ENCODE measurements at places on chromosomes 3 and 15. TPM values are rescaled to one million over a fixed set of nuclear protein-coding genes. Genes with fewer than 3 reads are reported as not detected.

DNA sequence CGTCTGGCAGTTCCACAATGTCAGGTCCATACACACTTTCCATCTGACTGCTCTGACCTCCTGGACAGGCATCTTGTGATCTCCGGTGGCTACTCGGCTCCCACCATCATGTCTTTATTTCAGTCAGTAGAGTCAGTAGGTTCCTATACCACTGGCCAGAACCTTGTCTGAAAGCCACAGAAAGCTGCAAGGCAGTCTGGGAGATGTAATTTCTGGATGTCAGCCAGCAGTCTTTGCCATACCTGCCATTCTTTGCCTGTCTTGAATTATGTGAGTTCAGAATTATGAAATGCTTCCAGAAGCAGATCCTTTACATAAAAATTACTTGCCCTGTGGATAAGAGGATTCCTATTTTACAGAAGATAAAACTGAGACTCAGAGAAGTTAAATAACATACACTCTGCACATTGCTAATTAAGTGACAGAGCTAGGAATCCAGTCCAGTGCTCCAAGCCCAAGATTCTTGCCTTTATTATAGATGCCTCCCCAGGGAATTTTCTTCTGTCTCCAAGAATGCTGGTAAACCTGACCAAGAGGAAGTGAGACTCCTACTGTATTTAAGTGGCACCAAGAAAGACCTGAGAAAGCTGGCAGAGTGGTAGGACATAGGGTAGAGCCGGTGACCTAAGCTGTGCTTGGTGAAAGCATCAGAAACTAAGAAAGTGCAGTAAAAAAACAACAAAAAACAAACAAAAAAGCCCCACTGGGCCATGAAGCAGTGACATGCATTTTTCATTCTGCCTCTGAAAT, 75.6 kb downstream of the IQCH start:
- no peak for DNase-seq

Gene CAPN3
- total RNA-seq = 5.5 TPM

- DNase-seq = no peak
These were observed 227.7 kb upstream of the SOX2 start for GRCh38 chr3:181484026-181484425.

Gene GOLGA6D
- total RNA-seq = 1.9 TPM

DNA sequence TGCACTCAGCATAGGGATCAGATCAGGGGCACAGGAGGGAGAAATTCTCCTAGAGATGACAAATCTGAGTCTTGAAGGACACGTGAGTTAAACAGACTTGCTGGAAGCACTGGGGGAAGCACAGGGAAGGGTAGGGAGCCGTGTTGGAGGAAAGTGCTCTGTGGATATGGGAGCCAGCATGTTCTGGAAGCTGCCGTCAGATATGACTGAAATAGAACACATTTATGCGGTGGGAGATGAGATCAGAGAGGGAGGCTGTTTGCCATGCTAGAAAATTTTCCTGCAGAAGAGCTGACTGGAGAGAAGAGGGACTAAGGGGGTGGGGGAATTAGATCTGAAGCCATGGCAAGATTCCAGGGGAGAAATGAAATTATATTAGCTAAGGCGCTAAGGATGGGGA, 1.8 kb downstream of the TAMM41 start:
- DNase-seq = no peak

Gene HHATL
- not detected for total RNA-seq

GRCh38 chr3:125166599-125167136, 45.9 kb downstream of the SLC12A8 start:
- no peak for DNase-seq

DNA sequence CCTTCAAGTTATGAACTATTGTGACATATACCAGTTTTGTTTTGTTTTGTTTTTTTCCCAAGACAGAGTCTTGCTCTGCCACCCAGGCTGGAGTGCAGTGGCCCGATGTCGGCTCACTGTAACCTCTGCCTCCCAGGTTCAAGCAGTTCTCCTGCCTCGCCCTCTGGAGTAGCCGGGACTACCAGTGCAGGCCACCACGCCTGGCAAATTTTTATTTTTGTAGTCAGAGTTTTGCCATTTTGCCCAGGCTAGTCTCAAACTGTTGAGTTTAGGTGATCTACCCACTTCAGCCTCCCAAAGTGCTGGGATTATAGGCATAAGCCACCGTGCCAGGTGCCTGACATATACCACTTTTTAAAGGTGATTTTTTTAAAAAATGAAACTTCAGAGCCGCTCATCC, 74.6 kb downstream of the ARRDC4 start:
- no peak for DNase-seq

- no peak for DNase-seq
These were observed 15.0 kb downstream of the MBNL1 start for GRCh38 chr3:152283492-152284381.

- DNase-seq = peak; percentile 40
These were observed 3.5 kb upstream of the MTFMT start for GRCh38 chr15:65032801-65033537.

DNA sequence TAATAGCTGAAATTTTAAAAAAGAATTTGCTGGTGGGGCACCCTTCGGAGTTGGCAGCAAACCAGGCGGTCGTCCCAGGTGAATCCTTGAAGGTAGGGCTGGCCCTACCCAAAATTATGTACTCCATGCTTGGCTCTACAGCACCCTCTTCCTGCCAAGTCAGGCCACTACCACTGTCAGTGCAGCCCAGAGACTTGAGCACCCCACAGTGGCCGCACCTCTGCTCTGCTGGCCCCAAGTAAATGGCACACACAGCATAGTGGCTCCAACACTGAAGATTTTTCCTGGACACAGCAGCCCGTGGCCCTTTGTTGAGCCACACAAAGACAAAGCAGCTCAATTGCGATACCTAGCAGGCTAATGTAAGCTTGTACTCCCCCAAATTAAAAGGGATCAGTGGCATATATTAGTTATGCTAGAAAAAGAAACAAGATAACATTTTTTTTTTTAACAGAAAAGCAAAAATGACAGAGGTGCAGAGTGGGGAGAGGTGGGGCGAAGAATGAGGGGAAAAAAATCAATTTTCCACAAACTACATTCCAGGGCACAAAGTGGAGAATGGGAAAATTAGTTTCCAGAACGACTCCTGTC, 250.5 kb downstream of the UACA start:
- DNase-seq = no peak

DNA sequence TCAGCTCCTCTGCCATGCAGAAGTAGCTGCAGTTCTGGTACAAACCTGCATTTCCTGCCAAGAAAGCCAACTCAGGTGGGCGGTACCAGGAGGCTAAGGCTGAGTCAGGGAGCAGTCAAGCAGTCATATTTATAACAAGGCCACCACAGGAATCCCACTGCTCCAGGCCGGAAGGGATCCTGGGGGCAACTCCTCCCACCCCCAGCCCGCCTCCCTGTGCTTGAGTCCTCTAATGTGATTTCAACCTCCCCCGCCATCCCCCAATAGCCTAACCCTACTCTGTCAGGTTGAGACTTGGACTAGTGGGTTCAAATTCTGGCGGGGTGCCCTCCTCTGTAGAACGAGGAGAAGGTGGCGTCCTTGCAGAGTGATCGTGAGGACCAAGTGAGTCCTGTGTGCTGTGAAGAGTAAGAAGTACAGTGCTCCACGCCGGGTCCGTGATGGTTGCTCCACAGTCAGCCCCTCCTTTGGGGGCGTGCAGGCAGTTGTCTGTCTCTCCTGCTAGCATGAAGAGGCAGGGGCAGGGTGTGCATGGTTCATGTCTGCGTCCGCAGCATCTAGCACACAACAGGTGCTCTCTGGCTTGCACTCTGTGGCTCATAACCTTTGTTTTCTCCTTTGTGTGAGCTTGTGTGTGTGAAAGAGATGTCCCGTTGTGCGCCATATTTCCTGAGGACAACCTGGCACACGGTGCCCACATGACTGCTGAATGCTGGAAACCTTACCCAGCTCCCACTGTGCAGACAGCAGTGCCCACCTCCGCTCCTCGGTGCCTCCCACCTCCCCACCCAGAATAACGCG, 78.3 kb downstream of the SMAD6 start:
- no peak for DNase-seq

DNA sequence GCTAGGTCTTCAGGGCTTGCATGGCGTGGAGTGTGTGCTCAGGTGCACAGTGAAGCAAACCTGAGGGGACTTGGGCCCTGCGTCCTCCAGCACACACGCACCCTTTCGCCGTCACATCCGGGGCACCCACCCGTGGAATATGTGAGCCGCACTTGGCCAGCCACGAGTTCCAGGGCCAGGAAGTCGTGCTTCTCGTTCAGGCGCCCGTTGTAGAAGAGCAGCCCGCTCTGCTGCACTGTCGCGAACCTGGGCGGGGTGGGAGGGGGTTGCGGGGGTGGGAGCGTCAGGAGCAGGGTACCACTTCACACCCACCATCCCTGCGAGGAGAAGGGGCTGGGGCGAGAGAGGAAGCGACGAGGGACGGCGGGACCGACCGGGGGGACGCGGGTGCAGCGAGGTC, 7.1 kb downstream of the CELSR3 start:
- DNase-seq = no peak

Gene TNFSF10
- 6.3 TPM for total RNA-seq

- DNase-seq = no peak
These were observed 259.8 kb upstream of the WNT5A start for GRCh38 chr3:55746808-55747413.

Gene GALNT15
- 3.9 TPM for total RNA-seq

GRCh38 chr3:183202004-183202722, 39.6 kb upstream of the LAMP3 start:
- no peak for DNase-seq
